ENCODE measurements at places on chromosomes 5 and 9.

GRCh38 chr5:178986326-178986960 is 8.7 kb downstream of the GRM6 start:
- no peak for DNase-seq

GRCh38 chr5:122772446-122772845 is 2.4 kb upstream of the SNX2 start:
- DNase-seq = no peak

- no peak for DNase-seq
These were observed 97.4 kb upstream of the MAST4 start for GRCh38 chr5:66498791-66499207.

DNA sequence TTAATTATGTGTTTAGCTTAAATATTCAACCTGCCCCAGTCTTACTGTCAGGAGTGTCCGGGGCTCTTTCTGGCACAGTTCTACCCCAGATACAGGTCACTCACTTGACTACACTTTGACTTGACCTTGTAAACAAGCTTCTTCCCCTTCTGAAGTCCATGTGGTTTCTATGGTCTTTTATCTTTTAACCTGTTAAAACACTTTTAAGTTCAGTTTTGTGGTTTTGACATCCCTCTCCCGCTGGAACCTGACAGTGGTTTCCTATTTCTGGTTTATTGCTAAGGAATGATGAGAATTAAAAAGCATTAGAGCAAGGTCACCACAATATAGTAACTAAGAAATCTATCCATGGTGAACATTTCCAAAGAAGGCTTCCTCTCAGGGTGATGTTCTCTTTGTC is 300.1 kb downstream of the TMEM167A start:
- DNase-seq = no peak

DNA sequence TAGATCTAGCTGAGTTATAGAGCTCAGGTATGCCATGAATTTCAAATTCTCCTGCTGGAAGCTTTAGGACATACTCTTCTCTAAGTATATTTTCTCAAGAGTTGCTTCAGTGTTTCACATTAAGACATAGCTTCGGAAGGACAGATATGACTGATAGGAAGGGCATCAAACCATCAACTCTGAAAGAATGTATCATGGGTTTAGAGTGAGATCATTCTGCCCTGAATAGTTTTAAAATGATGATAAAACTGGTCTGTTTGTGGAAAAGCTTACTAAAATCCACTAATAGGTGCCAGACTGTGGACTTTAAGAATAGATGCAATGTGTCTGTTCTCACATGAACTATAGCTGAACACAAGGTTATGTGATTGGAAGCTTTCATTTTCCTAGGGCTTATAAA is 8.4 kb downstream of the SPEF2 start:
- no peak for DNase-seq
